Urinary bladder (tissue), 4 donors: ENCODE measurements at places on chromosomes 2 and 18. TPM values are rescaled to one million over a fixed set of nuclear protein-coding genes. Genes with fewer than 3 reads are reported as not detected.

- no peak for DNase-seq
Measured at GRCh38 chr18:61662726-61663125, 230.1 kb downstream of the RNF152 start.

DNA sequence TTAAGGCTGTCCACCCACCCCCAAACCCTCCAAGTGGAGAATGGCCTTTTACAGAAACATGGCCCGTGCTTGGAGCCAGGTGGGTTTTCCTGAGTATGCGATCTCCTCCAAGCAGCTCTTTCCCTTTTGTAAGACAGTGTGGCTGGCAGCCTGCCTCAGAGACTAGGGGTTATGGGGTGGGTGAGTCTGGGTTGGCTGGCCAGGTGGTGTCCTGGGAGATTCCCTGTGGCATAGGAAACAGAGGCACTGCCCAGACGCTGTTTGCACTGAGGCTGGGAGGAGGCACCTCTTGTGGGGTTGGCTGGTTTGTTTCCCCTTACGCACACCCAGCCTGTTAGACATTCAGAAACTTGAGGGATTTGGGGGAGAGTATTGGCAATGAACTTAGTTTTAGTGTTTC is 82.3 kb upstream of the MCFD2 start:
- no peak for DNase-seq

GRCh38 chr18:63394954-63395353 is 27.3 kb downstream of the VPS4B start:
- no peak for DNase-seq

DNA sequence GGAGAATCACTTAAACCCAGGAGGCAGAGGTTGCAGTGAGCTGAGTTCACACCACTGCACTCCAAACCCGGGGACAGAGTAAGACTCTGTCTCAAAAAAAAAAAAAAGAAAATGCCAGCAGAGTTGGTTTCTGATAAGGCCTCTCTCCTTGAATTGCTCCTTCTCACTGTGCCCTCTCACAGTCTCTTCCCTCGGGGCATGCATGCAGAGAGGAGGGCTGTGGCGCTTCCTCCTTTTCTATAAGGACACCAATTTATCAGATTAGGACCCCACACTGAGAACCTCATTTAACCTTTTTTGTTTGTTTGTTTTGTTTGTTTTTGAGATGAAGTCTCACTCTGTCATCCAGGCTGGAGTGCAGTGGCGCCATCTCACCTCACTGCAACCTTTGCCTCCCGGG is 110.5 kb downstream of the ZFP36L2 start:
- DNase-seq, result no peak

- no peak for DNase-seq
Measured at GRCh38 chr18:51617572-51618260, 420.2 kb upstream of the MEX3C start.

DNA sequence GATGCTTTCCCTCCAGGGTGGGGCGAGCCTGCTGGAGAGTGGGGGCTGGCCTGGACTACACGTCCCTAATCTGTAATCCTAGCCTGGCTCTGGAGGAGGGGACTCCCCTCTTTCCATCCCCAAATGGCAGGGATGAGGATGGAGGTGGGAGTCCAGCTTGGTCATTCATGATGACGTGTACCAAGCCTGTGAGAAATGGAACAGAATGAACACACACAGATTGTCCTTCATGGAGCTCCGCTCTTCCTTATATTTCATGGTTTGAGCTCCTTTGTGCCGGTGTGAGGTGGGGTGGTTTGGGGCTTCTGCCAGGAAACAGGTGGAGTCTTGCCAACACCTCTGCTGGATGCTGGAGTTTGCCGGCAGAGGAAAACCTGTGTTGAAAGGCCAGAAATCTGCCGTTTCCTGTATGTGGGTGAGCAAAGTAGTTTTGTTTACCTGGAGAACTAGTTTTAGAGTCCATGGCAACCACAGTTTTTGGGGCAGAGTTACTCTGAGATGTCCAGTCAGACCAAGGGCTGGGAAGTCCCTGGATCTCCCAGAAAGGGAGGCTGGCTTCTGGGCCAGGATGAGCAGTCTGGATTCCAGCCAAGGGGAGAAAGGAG is 417.6 kb upstream of the MEX3C start:
- no peak for DNase-seq

GRCh38 chr2:30280596-30281434 is 49.5 kb downstream of the LBH start:
- no peak for DNase-seq

DNA sequence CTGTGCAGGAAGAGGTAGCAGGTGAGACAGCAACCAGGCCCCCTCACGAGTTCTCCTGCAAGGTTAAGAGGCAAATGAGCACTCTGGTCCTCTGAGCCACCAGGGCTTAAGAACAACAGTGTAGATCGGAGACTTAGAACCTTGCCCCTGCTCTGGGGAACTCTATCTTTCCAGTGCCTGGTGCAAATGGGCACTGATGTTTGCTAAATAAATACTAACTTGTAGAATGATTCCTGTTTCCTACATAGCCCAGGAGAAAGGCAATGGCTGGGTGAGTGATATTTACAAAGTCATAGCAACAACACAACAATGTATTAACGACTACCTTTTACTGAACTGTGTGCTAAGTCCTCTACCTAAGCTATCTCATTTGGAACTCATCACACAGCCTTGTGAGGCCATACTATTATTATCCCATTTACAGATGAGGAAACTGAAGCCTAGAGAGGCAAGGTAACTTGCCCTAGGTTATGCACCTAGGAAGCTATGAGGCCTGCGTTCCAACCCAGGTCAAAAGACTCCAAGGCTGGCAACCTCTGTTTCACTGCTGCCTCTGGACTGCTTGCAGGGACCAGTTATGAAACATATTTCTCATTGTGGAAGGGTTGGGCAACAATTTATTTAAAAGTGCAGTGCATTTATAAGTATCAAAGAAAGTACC is 4.3 kb downstream of the ATP8B1 start:
- no peak for DNase-seq

GRCh38 chr18:8890957-8891464 is 185.7 kb downstream of the MTCL1 start:
- DNase-seq, result peak; percentile 25

- peak; percentile 36 for DNase-seq
Measured at GRCh38 chr2:234335661-234336228, 161.1 kb downstream of the ARL4C start.

DNA sequence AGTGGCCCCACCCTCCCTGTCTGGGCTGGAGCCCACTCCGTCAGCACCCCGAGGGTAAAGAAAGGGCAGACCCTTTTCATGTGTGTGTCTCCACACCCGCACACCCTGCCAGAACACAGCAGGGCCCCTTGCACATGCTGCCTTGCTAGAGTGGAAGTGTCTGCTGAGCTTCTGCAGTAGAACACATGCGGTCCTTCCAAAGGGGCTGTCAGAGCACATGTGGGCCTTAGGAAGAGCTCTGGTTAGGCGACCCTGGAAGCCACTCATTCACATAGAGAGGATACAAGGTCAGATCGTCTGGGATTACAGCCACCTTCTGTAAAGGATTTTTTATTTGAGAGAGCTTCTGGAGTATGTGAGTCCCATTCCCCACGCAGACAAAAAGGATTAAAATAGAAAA is 613.2 kb upstream of the RAB6C start:
- no peak for DNase-seq

- DNase-seq, result no peak
Measured at GRCh38 chr18:76875390-76876325, 53.3 kb downstream of the ZNF236 start.

GRCh38 chr2:96528006-96528699 is 8.4 kb upstream of the ARID5A start:
- DNase-seq, result no peak

- no peak for DNase-seq
Measured at GRCh38 chr2:142142595-142142994, 11.8 kb upstream of the LRP1B start.

GRCh38 chr18:77210249-77210648 is 39.4 kb upstream of the GALR1 start:
- DNase-seq, result no peak

DNA sequence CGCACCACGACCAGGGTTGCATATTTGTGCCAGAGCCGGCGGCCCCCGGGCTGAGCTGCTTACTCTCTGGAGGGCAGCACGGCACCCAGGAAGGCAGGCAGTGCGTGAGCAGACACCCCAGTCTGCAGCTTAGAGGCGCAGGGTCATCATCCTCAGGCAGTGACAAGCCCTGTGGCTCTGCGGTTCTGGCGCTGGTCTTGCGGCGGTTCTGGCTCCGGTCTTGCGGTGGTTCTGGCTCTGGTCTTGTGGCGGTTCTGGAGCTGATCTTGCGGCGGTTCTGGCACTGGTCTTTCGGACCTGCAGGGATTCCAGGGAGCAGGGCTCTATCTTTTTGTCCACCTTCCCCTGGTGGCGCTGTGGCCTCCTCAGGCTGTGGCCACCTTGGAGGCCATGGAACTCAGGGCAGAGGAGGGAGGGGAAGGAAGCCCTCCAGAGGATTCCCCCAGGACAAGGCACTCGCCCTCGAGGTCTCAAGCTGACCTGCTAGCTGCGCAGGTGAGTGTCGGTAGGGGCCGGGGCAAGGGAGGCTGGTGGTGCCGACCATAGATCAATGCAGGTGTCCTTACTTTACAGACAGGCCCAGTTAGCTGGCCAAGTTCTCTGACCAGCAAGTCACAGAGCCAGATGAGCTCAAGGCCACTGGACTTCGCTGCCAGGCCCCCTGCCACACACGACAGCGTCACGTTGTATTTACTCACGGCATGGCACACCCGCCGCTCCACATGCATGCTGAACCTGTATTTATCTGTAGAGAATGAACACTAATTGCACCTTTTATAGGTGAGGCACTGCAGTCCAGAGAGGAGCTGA is 14.9 kb downstream of the ESPNL start:
- DNase-seq, result no peak

Gene SERPINB3
- total RNA-seq, result 0.16 TPM

Gene CD302
- total RNA-seq, result 51.8 TPM

Gene CTAGE1
- total RNA-seq, result not detected

Gene GTF2A1L
- total RNA-seq, result 24.5 TPM

Gene CNTNAP5
- total RNA-seq, result 1.8 TPM

Gene SLC19A3
- total RNA-seq, result 1.4 TPM

Gene RALB
- total RNA-seq, result 60.9 TPM

Gene PIEZO2
- total RNA-seq, result 78.1 TPM

Gene SERPINE2
- total RNA-seq, result 84.7 TPM

Gene EHD3
- total RNA-seq, result 8.3 TPM

Gene NT5C1B
- not detected for total RNA-seq
